NK-92 treated with Interleukin-12 subunit alpha and Interleukin-12 subunit beta, amount 100 ng/mL, for 24 hours (cell line): ENCODE measurements at places on chromosomes 13 and 19.

DNA sequence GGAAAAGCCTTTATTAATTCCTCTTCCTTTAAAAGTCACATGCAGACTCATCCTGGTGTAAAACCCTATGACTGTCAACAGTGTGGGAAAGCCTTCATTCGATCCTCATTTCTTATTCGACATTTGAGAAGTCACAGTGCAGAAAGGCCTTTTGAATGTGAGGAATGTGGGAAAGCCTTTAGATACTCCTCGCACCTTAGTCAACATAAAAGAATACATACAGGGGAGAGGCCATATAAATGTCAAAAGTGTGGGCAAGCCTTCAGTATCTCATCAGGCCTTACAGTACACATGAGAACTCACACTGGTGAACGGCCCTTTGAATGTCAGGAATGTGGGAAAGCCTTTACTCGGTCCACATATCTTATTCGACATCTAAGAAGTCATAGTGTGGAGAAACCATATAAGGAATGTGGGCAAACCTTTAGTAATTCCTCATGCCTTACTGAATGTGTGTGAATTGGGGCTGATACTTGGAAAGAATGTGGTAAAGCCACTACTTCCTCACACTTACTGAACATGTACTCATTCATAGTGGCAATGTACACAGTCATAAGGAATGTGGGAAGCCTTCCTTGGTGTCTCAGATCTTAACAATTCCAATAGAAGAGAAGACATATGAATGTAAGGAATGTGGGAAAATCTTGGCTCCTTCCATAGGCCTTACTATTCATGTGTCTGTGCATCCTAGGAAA lies 18.8 kb downstream of the ZNF559 start:
- no peak for DNase-seq

GRCh38 chr19:39951686-39952085 lies 17.3 kb upstream of the FCGBP start:
- DNase-seq: no peak

DNA sequence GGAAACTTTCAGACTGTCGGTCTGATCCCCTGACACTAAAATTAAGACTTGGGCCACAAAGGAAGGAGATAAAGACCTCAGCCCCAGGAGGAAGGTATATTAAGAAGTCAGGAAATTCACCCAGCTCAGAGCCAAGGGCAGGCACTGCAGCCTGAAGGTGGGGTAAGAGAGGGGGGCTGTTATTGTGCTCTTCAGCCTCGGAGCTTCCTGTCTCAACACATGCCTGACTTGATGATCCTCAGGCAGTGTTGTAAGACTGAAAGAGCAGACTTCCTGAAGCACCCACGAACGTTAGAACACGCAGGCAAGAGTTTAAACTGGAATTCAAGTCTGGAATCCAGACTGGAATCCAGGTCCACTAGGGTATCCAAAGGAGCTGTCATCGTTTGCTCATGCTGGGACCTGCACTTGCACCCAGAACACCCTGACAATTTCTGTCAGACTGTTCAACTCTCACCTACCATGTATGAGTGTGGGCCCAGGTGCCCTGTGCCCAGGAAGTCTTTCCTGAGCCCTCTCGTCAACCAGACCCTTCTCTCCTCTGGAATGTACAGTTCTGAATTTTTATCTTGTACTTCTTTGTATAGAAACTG lies 10.7 kb upstream of the FLT1 start:
- no peak for DNase-seq

- DNase-seq: no peak
Measured at GRCh38 chr13:63291701-63292100, 1876.1 kb upstream of the PCDH20 start.

- no peak for DNase-seq
Measured at GRCh38 chr13:94329277-94329676, 150.2 kb downstream of the DCT start.

DNA sequence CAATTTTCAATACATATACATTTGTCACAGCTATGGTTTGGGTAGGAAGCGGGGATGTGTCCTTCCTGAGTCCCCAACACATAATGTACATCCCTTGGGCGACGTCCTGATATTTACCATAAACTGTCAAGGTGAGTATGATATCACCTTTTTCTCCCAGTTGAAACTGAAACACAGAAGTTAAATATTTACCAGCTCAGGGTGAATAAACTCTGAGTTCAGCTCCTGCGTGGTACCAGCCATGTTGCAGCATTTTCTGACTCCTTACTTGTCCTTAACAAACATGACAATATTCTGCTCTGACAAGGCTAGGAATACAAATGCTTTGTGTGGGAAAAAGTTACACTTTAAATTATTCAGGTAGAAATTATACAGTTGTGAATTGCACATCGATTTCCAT lies 294.2 kb downstream of the TEX29 start:
- no peak for DNase-seq

DNA sequence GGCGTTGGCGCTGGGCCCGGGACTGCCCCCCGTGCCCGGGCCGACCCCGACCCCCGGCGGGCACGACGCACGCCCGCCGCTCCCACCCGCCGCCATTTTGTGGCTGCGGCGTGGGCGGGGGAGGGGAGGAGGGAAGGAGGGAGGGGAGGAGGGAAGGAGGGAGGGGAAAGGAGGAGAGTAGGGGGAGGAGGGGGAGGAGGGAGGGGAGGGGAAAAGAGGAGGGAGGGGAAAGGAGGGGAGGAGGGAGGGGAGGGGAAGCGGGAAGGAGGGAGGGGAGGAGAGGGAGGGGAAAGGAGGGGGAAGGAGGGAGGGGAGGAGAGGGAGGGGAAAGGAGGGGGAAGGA lies at the start of gene BTBD2:
Gene BTBD2 (minus strand): TSS at position 107 of the 343 bp plus-strand sequence. CDS start 11 bp downstream, at position 96.
- DNase-seq: peak; percentile 30

DNA sequence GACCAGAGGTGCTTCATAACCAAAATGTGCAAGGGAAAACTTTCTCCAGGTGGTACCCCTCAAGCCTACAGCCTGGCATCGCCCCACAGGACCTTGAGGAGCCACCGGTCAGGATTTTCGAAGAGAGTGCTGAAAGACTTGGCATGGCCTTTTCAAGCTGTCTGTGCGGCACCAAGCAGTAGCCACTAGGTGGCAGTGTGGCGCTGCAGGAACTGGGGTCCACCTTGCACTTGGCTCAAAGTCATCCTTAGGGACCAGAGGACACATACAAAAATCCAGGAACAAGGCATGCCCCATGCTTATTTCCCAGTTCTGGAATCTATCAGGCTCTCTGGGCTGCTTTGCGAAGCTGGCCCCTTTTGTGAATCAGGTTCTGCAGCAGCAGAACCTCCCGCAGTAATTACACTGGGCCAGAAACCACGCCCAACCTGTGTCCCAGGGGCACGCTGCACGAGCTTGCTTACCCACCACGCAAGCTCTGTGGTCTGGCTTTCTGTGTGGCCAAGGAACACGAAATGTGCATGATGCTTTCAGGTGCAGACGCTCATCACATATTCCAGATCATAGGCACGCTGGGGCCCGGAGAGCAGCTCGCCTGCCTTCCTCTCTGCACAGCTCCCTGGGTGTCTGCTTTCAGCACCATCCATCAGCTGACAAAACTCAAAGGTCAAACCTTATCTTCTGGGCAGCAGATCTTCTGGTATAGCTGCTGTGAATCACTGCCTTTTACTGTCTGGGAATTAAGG lies 87.2 kb downstream of the SLC7A1 start:
- peak; percentile 36 for DNase-seq

- no peak for DNase-seq
Measured at GRCh38 chr13:33940898-33941297, 122.9 kb downstream of the RFC3 start.
